T-helper 22 cell (primary cell): ENCODE measurements at places on chromosomes 13 and 19.
A peak's percentile ranks its signal among the peaks of the same experiment; 100 is the strongest.

GRCh38 chr13:31675440-31675953, 63.8 kb upstream of the RXFP2 start:
- DNase-seq, result no peak

- no peak for DNase-seq
Measured at GRCh38 chr13:80215368-80215767, 125.6 kb downstream of the SPRY2 start.

DNA sequence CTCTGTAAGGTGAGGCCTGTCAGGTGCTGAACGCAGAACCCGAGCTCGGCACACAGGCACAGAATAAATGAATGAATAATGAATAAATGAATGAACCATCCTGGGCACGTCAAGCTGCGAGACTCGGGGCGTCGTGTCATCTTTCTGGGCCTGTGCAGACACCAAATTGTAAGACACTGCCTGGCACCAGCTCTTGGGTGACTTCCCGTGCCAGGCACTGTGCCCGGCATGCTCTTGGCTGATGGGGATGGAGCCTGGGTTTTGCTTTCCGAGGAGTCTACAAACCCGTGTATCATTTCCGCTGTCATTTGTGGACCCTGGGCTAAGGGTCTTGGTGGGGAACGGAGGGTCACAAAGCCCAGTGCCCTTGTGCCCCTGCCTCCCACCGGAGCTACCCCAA, 43.9 kb downstream of the CELF5 start:
- no peak for DNase-seq

DNA sequence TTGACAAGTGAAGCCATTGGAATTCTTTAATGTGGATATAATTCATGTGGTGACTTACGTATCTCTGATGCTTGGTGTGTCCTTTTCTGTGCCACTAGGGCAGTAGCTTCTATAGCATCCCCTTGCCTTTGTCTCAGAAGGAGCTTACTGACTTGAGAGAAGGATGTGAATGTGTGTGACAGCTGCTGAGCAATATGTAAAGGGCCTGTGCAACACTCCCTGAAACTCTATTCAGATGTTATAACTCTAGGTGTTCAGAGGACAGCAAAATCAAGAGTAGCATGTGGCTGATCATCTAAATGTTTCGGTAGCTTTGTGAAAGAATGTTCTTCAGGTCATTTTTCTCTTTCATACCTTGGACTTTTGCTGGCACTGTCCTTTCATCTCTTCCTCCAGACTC, 189.5 kb downstream of the LMO7 start:
- no peak for DNase-seq

DNA sequence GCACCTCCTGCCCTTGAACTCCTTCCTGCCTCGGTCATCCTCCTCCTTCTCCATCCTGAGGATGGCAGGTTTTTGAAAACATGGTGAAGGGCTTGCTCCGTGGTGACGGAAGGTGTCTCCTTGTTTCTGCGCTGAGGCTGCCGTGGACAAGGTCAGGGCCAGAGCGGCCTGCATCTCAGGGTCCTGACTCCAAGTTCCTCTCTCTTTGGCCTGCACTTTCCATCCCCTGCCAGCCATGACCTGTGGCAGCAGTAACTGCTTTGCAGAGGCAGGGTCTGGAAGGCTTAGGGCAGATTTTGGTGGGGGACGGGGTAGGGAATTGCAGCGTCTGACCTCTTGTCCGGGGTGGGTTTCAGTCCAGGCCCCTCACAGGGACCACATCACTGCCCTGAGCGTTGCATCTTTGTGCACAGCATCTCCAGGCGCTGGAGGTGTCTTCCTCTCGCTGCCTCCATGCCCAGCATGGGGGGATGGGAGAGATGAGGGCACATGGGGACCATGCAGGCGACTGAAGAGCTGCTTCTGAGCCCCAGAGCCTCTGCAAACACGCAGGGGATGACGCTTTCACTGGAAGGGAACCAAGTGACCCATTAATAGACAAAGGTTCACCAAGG, 216.8 kb downstream of the TEX29 start:
- DNase-seq, result no peak

DNA sequence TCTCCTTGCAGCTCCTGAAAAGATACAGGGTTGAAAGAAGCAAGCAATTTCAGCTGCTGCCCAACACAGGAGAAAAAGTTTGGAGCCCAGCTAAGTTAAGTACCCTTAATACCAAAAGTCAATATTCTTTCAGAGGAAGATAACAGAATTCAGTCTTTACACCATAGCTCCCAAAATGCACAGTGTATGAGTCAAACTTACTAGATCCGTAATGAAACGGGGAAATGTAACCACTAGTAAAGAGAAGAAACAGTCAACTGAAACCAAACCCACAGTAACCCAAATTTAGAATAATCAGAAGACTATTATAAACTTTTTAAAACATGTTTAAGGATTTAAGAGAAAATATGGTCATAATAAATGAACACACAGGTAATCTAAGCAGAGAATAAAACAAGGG, 45.2 kb downstream of the SUCLA2 start:
- no peak for DNase-seq

GRCh38 chr13:33207615-33207961, 78.0 kb downstream of the STARD13 start:
- no peak for DNase-seq

- no peak for DNase-seq
Measured at GRCh38 chr13:21232196-21232595, 55.7 kb downstream of the MRPL57 start.

DNA sequence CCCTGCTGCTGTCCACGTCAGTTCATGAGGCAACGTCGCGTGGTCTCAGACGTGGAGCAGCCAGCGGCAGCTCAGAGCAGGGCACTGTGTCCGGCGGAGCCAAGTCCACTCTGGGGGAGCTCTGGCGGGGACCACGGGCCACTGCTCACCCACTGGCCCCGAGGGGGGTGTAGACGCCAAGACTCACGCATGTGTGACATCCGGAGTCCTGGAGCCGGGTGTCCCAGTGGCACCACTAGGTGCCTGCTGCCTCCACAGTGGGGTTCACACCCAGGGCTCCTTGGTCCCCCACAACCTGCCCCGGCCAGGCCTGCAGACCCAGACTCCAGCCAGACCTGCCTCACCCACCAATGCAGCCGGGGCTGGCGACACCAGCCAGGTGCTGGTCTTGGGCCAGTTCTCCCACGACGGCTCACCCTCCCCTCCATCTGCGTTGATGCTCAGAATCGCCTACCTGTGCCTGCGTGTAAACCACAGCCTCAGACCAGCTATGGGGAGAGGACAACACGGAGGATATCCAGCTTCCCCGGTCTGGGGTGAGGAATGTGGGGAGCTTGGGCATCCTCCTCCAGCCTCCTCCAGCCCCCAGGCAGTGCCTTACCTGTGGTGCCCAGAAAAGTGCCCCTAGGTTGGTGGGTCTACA, 6.6 kb downstream of the FSTL3 start:
- DNase-seq, result no peak

DNA sequence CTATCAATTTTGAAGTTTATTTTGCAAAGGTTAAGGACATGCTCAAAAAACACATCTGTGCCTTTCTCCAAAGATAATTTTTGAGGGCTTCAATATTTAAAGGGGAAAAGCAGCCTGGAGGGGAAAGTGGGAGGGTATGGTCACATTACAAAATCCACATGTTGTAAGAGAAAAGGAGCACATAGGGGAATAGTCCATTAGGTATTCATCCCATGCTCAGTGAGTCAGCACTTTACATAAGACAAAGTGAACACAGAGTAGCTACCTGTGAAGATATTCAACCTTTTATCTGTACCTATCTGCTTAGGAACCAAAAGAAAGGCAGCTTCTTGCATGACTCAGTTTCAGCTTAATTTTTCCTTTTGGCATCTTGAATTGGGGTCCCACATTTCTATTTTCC, 932.0 kb downstream of the SLITRK6 start:
- DNase-seq, result no peak

DNA sequence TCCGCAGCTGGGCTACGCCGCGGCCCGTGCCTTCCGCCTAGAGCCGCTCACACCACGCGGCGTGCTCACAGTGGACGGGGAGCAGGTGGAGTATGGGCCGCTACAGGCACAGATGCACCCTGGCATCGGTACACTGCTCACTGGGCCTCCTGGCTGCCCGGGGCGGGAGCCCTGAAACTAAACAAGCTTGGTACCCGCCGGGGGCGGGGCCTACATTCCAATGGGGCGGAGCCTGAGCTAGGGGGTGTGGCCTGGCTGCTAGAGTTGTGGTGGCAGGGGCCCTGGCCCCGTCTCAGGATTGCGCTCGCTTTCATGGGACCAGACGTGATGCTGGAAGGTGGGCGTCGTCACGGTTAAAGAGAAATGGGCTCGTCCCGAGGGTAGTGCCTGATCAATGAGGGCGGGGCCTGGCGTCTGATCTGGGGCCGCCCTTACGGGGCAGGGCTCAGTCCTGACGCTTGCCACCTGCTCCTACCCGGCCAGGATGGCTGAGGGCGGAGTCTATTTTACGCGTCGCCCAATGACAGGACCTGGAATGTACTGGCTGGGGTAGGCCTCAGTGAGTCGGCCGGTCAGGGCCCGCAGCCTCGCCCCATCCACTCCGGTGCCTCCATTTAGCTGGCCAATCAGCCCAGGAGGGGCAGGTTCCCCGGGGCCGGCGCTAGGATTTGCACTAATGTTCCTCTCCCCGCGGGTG, 7.4 kb downstream of the DBP start:
- no peak for DNase-seq

- DNase-seq, result no peak
Measured at GRCh38 chr13:96214824-96215445, 125.0 kb downstream of the HS6ST3 start.

GRCh38 chr19:6073858-6074708, 36.2 kb downstream of the RFX2 start:
- DNase-seq, result no peak

GRCh38 chr19:30393046-30393445, 20.9 kb downstream of the ZNF536 start:
- DNase-seq, result no peak

DNA sequence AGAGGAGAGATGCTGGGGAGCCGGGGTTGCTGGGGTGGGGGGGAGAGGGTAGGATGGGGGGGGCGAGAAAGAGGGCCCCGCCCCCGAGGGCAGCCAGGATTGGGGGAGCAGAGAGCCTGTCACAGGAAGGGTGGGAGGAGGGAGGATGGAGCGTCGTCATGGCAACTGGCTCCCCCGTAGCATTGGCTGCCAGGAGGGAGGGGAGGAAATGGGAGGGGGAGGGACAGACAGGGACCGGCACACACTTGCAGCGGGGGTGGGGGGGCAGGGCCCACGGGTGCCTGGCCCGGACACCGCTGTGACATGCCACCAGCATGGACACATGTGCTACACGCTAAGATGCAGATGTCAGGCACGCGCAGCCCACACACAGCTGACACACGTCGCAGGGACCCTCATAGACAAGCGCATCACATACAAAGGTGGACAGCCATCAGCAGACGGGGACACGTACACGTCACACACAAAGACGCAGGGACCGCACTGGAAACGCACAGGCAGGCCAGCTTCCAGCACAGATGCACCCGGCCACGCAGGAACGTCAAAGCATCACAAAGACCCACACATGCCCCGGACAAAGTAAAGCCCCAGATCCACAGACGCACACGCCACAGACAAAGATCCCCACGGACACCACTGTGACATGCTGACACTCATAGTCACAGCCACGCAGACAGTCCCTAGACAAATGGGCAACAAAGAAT, at the start of gene LMTK3:
LMTK3 (minus strand) TSS at position 36 of the 704 bp plus-strand sequence. CDS start 259 bp downstream, outside the sequence.
- DNase-seq, result peak; percentile 85

DNA sequence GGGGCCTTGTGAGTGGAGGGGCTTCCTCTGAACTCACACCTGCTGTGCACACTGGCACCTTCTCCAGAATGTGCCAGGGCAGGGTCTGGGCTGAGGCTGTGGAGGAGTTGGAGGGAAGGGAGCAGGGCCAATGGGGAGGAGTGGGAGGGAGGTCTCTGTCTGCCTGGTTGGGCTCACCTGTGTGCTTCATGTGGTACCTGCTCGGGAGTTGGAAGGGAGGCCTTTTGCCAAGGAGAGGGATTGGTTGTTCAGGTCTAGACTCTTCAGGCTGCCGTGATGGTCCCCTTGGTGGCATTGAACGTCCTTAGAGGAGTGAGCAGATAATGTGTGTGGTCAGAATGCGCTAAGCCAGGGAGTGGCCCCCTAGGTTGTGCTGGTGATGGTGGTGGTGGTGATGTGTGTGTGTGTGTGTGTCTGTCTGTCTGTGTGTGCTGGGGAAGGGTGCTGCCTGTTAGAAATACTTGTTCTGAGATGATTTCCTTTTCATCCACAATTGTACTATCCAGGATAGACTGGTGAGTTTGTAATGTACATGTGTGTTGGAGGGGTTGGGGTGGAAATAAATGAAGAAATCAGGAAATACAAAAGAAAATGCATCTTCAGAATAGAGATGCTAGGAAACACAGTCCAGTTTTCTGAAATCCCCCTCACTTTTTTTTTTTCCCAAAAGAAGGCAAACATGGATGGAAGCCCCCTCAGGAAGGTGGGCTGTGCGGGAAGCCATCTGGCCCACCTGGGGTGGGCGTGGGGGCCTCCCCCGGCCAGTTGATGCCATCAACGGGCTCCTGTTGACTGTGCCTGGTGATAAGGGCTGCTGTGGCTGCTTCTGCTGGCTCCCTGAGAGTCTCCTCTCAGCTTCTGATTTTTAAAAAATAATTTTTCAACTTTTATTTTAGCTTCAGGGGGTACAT, 140.5 kb upstream of the ZNF536 start:
- DNase-seq, result no peak

DNA sequence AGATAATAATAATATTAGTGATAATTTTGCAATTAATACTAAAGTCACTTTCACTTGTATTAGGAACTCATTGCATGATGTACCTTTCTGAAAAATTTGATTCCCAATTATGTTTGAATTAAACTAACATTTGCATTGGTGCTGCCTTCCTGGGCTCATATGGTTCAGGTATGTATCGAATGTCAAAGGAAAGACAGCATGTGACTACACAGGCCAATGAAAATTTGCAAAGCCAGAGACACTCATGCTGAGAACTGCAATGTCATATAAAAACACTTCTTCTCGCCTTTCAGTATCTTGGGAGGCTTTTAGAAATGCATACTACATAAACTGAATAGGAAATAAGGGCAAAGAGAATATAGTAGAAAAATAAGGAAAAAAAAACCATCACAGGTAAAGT, 44.3 kb downstream of the RAP2A start:
- no peak for DNase-seq

- DNase-seq, result no peak
Measured at GRCh38 chr13:85693889-85694511, 105.2 kb downstream of the SLITRK6 start.

DNA sequence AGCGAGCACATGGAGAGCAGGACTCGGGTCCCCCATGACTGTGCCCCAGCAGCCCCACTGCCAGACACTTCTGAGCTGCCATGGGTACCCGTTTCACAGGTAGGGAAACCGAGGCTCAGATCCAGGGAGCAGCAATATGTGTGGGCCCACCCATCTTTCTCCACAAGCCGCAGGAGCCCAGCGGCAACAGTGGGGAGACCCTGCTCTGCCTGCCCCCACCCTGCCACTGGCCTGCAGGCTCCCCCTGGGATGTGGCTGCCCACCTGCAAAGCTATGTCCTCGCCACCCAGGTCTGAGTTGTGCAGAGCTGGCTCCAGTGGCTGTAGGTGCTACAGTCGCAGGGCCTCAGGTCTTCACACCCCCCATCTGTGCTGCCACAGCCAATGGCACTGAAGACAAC, 50.6 kb upstream of the C1QTNF9B start:
- no peak for DNase-seq
